ENCODE measurements at places on chromosomes 4 and X. TPM values are rescaled to one million over a fixed set of nuclear protein-coding genes. Genes with fewer than 3 reads are reported as not detected.

Gene SOWAHD
- total RNA-seq = not detected

Gene SPANXA2
- total RNA-seq = not detected

Gene SPOCK3
- not detected for total RNA-seq

Gene ALB
- total RNA-seq = not detected

Gene SCML1
- total RNA-seq = 12.4 TPM

Gene SLC38A5
- 25.1 TPM for total RNA-seq

Gene SLITRK2
- not detected for total RNA-seq

Gene CT47B1
- total RNA-seq = not detected

Gene SSX2B
- total RNA-seq = not detected

Gene FREM3
- total RNA-seq = 0.05 TPM

Gene CLCN4
- total RNA-seq = 19.8 TPM

Gene GAB3
- total RNA-seq = 6.2 TPM

Gene ARSD
- total RNA-seq = 18.6 TPM

Gene ZDHHC15
- not detected for total RNA-seq

Gene FAM9C
- total RNA-seq = not detected

Gene AREG
- 0.55 TPM for total RNA-seq

Gene DAPP1
- not detected for total RNA-seq

Gene XPNPEP2
- total RNA-seq = not detected

Gene GLUD2
- total RNA-seq = 0.33 TPM

Gene SORBS2
- total RNA-seq = 82.5 TPM

Gene IDUA
- 29.2 TPM for total RNA-seq

Gene TAF9B
- 18.5 TPM for total RNA-seq

Gene SERTM2
- not detected for total RNA-seq

Gene PLS3
- 329 TPM for total RNA-seq

Gene SPATA18
- 4.6 TPM for total RNA-seq

Gene TEX13B
- total RNA-seq = not detected

Gene DKC1
- total RNA-seq = 63.7 TPM

Gene AKAP4
- not detected for total RNA-seq

Gene C4orf36
- total RNA-seq = not detected

Gene GPRIN3
- total RNA-seq = 2.2 TPM

Gene TEX13A
- not detected for total RNA-seq

Gene ATP7A
- 8.7 TPM for total RNA-seq

Gene RHOXF1
- total RNA-seq = not detected

Measured in endothelial cell of umbilical vein (primary cell).